ENCODE measurements at places on chromosomes 13 and 19.

GRCh38 chr19:49808711-49809159, 4.4 kb downstream of the FUZ start:
- no peak for DNase-seq

DNA sequence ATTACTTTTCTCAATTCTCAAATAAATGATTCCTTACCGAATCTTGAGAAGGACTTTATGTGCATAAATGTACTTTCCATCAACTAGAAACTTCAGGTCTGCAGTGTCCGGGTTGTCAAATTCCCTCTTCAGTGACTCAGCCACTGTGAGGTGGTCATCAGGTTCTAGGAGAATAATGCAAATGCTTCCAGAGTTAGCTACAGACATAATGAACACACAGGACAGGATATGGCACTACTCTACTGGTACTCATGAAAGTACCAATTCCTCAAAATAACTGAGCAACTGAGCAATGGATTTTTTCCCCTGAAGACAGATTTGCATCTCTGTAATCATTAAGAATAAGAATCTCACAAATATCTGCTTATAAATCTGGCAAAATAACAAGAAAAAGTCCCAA, 31.2 kb downstream of the RCBTB2 start:
- no peak for DNase-seq

GRCh38 chr13:43294412-43294811, 271.0 kb downstream of the DNAJC15 start:
- DNase-seq = no peak

GRCh38 chr19:7257148-7258040, 36.8 kb downstream of the INSR start:
- no peak for DNase-seq

DNA sequence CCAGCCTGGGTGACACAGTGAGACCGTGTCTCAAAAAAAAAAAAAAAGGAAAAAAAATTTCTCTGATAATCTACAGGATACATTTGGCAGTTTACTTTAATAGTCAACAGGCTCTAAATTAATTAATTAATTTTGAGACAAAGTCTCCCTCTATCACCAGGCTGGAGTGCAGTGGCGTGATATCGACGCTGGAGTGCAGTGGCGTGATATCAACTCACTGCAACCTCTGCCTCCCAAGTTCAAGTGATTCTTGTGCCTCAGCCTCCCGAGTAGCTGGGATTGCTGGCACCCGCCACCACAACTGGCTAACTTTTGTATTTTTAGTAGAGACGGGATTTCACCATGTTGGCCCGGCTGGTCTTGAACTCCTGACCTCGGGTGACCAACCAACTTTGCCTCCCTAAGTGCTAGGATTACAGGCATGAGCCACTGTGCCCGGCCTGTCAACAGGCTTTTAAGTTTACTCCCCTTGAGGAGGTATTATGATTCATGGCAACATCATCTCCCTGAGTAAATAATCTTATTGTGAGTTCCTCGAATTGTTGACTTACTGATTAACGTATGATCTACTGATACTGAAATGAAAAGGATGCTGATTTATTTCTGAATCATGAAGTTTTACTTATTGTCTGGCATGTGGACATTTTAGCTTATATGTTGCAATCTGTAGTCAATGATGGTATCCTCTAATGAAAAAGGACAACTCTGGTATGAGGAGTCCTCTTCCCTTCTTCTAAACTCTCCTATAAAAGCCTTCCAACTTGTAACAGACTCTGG, 21.3 kb upstream of the MTRF1 start:
- no peak for DNase-seq

DNA sequence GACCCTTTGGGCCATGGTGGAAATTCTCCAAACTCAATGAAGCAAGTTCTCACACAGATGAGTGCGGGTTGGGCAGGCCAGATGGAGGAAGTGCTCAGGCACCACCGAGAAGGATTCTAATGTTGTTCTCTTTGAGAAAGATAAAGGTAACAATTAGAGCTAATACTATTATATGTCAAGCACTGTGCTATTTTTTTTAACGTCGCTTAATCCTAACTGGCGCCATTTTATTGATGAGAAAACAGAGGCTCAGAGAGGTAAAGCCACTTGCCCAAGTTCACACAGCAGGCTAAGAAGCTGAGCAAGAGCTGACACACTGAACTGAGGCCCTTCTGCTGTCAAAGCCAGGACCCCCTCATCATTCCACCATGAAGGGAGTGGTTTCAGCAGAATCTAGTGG, 1.0 kb downstream of the FBL start:
- DNase-seq = no peak

- DNase-seq = no peak
Observed at GRCh38 chr19:1854542-1855039, 6.3 kb upstream of the REXO1 start.

GRCh38 chr19:52896431-52897137, 851 bp downstream of the ZNF320 start:
- DNase-seq = no peak

- no peak for DNase-seq
Observed at GRCh38 chr19:10587022-10587838, at the start of gene AP1M2. AP1M2 (minus strand) TSS chr19:10587312; CDS start chr19:10587231, 81 bp downstream.

GRCh38 chr13:25319771-25320170, 18.3 kb downstream of the NUP58 start:
- no peak for DNase-seq

- no peak for DNase-seq
Observed at GRCh38 chr13:87675851-87676250, 4.7 kb downstream of the SLITRK5 start.

- no peak for DNase-seq
Observed at GRCh38 chr19:7397687-7398086, 49.0 kb downstream of the ARHGEF18 start.

GRCh38 chr13:95033890-95034289, 267.4 kb downstream of the ABCC4 start:
- no peak for DNase-seq

- no peak for DNase-seq
Observed at GRCh38 chr19:38303517-38304351, at the start of gene C19orf33. C19orf33 (plus strand) TSS chr19:38304251; CDS start chr19:38304262, 11 bp downstream.

DNA sequence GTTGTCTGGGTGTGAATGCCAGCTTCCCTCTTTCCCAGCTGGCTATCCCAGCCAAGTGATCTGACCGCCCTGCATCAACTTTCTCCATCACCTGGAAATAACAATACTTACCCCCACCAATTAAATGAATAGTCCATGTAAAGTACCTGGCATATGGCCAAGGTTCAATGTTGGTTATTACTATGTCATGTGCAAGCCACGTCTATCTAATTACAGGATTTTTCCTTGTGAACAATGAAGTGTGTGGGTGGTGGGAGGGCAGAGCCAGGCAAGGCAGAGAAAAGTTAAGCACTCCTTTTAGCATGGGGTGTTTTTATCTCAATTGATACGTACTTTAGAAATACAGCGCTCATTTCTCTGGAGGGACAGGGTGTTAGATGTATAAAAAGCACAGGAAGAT, 121.1 kb downstream of the NHLRC3 start:
- DNase-seq = no peak

GRCh38 chr13:75947448-75947847, 311.3 kb downstream of the LMO7 start:
- DNase-seq = no peak

DNA sequence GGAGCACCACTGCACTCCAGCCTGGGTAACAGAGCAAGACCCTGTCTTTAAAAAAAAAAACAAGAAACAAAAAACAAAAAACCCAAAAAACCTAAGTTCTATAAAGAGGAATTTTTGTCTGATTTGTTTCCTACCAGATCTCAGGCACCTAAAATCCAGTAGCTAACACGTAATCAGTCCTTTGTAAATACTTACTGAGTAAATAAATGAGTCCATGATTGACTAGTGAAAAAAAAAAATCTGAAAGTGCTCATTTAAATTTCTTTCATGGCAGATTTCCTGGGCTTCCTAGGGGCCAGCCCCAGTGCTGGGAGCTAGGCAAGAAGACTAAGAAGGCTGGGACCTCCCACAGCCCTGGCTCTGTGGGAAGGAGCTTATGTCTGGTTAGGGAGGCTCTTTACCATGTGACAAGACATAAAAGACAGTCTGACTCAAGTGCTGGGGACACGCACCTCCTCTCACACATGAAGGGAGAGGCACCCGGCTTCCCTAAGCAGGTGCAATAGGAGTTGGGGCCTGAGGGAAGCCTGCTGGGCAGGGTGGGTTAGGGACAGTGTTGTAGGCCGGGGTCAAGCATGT, 22.5 kb downstream of the LIG1 start:
- DNase-seq = no peak

GRCh38 chr19:11252665-11253355, 9.5 kb downstream of the DOCK6 start:
- no peak for DNase-seq

- no peak for DNase-seq
Observed at GRCh38 chr19:30371161-30371836, 885 bp upstream of the ZNF536 start.

DNA sequence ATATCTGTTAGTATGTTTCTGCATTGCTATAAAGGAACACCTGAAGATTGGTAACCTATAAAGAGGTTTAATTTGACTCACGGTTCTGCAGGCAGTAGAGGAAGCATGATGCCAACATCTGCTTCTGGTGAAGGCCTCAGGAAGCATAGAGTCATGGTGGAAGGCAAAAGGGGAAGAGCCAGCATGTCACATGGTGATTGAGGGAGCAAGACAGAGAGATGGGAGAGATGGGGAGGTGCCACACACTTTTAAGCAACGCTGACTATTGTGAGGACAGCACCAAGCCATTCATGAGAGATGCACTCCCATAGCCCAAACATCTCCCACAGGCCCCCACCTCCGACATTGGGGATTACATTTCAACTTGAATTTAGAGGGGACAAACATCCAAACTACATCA, 32.8 kb downstream of the COG6 start:
- no peak for DNase-seq

DNA sequence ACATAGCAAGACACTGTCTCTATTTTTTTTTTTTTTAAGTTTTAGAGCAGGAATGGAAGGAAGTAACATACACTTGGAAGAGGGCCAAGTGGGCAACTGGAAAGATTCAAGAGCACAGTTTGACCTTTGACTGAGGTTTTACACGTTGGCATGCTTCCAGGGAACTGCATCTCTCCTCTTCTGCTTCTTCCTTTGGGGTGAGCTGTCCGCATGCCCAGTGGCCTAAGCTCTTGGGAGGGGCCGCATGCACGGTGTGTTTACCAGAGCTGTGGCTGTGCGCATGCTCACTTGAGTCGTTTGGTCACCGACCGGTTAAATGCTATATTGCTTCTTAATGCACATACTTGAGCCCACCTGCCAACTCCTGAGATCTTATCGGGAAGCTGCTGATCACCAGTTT, 727.7 kb downstream of the UQCRFS1 start:
- DNase-seq = no peak

DNA sequence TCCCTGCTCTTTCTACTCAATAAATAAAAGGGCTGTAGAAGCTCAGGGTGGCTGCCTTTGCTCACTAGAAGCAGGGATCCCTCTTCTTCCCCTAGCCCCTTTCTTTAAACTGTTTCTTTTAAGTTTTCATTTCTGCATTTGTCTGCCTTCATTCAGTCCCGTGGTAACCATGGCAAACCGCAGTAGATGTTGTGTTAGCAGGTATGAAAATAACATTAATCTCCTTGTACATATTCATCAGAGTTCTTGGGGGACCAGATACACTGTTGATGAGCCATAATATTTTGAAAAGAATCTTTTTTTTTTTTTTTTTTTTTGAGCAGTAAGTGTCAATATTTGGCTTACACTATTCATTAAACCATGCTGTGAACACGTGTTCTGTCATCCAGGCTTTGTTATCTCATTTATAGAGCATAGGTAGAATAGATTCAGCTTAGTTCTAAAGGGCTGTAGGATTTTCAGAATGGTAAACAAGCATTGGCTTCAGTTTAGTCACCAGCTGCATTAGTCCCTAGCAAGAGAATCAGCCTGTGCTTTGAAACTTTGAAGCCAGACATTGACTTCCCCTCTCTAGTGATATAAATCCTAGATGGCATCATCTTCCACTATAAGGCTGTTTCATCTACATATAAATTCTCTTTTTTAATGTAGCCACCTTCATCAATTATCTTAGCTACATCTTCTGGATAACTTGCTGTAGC, 59.4 kb upstream of the SPRY2 start:
- no peak for DNase-seq

DNA sequence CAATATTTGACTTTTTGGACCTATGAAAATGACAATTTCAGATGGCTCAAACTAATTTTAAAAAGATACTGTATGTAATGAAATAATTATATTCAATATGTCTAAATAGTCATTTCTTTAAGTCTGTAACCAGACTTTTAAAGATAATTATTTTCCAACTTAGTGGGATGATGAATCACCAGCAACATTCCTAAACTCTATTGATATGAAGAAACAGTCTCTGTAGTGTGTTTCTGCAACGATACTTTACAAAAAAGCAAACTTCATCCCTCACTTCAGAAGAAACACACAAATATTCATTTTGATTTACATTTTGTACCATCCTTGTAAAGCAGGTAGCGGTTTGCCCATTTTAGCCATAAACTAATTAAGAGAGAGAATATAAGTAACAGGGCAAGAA, 417.4 kb downstream of the EFNB2 start:
- DNase-seq = no peak

DNA sequence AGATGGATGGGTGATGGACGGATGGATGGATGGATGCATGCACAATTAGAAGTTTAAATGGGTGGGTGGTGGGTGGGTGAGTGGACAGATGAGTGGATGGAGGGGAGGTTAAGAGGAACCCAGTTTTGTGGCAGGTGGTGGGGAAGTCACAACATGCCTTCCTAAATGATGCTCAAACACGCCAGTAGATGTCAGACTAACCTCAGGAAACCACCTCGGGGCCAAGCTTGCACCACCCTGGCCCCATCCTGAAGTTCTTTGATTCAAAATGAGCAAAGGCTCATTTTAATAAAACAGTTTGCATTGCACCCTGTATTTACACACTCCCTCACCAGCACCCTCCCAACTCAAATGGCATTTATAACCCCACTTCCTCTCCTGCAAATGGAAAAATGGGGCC, 91.4 kb upstream of the CACNA1A start:
- DNase-seq = no peak

GRCh38 chr19:47377801-47378200, 28.7 kb downstream of the DHX34 start:
- DNase-seq = no peak

DNA sequence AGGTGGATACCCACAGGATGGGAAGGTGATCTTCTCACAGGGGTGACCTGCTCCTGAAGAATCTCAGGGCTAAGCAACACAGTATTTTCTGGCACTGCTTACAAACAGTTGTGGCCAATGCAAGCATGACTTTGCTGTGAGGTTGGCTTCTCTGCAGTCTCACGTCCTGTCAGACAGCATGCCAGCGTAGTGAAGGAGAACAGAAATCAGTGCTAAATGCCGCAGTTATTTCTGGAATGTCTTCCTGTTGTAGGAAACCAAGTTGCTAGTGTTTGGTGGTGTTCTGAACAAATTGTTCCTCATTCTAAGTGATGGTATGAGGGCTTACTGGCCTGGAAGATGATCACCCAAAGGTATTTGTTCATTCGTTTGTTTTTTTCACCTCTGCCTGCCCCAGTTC, 320.1 kb downstream of the MTUS2 start:
- DNase-seq = no peak

DNA sequence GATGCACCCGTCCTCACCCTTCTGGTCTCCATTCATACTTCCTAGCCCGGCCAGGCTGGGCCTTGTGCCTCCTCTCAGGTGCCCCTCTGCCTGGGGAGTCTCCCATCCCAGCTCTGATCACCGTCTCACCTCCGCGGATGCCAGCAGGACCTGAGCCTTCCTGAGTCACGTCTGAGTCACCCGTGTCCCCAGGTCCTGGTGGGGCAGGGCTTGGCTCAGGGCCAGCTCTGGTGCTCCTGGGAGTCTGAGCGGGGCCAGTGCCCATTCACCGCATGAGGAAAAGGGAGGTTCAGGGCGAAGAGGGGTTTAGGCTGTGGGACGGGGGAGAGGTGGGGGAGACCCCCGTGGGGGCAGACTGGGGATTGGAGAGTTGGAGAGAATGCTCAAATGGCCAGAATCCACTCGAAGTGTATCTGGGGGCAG, 593 bp downstream of the ATP8B3 start:
- DNase-seq = no peak
